Activated T-cell treated with anti-CD3 and anti-CD28 coated beads for 24 hours (primary cell): ENCODE measurements at places on chromosomes 16 and 17.

GRCh38 chr16:15775663-15776304, 81.0 kb downstream of the MYH11 start:
- DNase-seq, result no peak

DNA sequence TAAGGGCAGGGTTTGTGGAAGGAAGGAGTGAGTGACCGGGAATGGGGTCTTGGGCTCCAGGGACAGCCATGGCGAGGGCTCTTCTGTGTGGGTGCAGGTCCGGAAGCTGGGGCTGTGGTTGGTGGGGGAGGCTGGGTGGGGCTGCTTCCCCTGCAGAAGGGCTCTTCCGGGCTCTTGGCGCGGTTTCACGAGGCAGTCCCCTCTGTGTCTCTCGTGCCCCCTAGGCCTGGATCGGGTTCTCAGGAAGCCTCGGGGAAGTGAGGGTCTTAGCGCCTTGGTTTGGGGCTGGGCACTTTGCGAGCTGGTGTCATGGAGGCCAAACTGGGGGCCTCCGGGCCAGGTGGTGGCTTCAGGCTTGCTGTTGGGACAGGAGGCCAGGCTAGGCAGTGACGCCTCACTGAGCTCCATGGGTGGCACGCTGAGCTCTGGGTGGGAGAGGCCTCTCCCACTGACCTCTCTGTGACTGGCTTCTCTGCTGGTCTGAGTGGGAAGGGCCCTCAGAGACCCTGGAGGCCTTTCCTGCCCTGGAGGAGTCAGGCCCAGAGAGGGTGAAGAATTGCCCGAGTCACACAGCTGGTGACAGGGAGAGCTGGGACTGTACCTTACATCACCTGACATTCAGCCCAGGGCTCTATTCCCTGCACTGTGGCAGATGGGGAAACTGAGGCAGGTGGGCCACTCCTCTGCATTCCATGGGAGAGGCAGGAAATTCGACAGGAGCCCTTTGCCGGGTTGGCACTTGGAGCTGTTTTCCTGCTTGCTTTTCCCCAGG, 8.2 kb downstream of the ADCY7 start:
- DNase-seq, result no peak

- DNase-seq, result no peak
Observed at GRCh38 chr16:88886845-88887521, 20.5 kb upstream of the PABPN1L start.

GRCh38 chr16:89744813-89745212, 23.5 kb downstream of the ZNF276 start:
- DNase-seq, result no peak

- DNase-seq, result no peak
Observed at GRCh38 chr16:50925758-50926357, 184.0 kb downstream of the CYLD start.

- no peak for DNase-seq
Observed at GRCh38 chr17:29032857-29033197, 10.1 kb upstream of the PIPOX start.

DNA sequence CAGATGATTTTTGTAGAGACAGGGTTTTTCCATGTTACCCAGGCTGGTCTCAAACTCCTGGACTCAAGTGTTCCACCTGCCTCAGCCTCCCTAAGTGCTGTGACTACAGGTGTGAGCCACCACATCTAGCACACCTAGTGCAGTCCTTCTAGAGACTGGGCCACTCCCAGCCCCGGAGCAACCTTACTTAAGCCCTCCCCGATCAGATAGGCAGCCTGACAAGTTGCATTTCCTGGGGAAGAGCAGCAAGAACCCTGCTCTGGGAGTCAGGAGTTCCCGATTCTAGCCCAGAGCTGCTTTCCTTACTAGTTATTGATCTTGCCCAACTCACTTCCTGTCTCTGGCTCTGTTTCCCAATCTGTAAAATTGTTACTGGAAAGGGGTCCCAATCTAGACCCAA, 7.0 kb upstream of the NAGLU start:
- no peak for DNase-seq

- no peak for DNase-seq
Observed at GRCh38 chr16:88289968-88290401, 92.8 kb upstream of the ZNF469 start.

DNA sequence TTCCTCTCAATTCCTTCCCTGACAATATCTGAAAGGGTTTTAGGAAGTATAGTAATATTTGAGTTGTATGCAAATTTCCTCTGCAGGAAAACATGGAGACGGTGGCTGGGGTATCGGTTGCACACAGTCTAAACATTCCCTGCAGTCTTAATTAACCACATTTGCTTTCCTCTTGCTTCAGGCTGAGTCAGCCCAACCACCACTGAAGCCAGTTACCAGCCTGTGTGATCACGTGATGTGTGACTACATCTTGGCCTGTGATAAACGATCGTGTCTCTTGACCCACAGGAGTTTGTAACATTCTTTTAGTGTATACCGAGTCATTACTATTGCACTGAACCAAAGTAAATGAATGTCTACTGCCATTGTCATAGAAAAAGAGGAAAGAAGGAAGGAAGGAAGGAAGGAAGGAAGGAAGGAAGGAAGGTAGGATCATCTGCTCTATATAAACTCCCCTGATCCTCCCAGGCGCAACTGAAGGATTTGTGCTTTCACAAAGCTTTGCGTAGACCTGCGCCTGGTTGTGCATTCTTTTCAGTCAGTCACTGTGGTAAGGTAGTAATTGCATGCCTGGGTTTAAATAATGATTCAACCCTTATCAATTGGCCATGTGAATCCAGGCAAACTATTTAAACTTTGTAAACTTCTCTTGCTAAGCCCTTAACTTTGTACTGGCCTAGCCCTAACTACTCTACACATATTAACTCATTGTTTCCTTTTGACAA, 280.6 kb upstream of the SALL1 start:
- DNase-seq, result no peak

GRCh38 chr17:70268383-70268782, 99.1 kb downstream of the KCNJ2 start:
- no peak for DNase-seq

DNA sequence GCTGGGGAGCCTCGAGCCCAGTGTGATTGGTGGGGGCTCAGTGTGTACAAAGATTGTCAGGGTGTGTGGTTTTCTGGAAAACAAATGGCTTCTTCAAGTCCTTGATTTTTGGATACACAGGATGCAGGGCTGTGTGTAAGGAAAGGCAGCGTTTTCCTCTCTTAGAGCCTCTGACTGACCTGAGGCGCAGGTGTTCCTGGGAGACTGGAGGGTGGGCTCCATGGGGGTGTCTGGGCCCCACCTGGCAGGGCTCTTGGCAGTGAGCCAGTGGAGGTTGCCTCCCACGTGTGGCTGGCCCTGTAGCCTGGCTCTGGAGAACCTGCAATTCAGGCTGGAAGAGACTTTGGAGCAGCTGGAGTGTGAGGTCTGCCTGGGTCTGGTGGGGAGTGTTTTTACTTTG, 5.0 kb downstream of the FOXK2 start:
- DNase-seq, result no peak

DNA sequence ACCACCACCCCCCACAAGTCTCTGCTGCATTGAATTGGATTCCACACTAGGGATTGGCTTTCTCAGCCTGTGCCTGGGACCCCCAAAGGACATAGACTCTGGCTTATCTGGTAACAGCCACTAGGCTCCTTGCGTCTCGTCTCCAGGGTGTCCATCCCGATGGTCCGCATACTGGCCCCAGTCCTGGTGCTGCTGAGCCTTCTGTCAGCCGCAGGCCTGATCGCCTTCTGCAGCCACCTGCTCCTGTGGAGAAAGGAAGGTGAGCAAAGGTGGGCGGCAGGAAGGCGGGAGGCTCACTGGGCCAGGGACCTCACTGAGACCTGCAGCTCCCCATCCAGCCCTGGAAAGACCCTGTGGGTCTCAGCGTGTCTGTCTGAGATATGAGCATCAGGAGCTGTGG, 8.1 kb downstream of the CD300LG start:
- no peak for DNase-seq

DNA sequence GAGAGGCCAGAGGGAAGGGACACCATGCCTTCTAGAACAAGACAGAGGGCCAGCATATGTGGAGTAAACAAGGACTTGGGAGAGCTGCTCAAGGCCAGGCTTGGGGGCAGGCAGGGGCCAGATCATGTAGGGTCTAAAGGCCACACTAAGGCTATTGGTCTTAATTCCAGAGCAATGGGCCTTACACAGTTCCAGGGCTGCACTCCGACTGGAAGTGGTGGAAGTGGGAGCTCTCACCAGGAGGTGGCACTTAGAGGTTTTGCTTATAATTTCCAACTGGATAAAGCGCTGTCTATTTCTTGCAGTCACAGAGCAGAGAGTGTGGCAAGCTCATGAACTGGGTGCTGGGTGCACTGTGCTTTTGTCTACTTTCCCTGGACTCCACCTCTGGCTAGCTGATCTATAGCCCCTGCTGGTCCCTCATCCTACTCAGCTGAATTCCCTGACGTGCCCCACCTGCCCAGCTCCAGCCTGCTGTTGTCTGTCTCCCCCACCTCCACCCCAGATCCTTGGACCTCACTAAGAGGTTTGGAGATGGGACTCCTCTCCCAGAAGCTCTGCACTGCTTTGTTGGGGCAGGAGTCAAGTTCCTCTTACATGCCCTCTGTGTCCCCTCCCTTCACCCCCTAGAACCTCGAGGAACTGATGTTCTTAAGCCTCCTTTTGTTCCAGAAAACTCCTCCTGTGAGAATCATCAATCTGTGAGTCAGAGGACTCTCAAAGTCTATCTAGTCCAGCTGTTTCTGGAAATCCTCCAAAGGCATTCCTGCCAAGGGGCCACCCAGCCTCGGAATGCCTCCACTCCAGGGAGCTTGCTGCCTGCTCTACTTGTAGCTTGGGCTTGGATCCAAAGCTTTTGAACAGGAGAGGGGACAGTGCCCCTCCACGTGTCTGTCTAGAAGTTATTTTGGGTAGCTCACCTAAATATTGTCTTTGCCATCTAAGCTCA, 48.1 kb upstream of the KSR1 start:
- DNase-seq, result no peak

DNA sequence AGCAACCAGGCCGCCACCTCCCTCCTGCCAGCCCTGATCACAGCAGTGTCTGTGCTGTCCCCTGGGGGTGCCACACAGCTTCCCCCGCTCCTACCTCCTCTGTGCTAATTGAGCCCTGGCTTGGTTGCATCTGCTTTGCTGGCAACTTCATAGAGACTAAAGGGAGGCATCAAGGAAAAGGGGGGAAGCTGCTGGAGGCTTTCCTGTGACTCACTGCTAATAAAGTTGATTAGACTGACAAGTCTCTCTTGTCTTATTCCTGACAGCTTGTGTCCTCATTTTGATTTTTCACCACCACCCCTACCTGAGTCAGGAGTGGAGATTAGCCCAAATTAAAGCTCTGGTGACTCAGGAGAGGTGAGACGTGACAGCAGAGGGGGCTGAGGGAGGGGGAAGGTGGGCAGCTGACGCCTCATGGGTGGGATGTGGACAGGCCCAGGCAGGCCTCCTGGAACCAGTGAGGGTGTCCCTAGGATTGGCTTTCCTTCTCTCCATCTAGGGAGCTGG, 310.0 kb downstream of the CBLN1 start:
- DNase-seq, result no peak

DNA sequence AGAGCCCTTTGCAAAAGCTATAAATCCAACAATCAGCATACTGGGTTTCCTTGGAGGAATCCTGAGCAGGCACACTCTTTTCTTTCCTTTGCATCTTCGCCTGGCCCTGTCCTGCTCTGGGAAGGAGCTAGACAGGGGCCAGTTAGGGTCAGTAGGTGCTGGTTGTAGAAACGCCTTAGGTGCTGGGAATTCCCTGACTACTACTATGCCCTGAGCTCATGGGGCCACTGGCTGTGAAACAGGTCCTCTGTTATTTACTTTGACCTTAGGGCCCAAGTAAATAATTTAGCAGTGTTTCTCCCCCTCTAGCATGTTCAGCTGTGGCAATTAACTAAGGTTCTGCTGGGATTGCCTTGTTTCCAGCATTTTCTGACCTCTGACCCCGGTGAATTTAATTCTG, 15.8 kb upstream of the WSCD1 start:
- no peak for DNase-seq

DNA sequence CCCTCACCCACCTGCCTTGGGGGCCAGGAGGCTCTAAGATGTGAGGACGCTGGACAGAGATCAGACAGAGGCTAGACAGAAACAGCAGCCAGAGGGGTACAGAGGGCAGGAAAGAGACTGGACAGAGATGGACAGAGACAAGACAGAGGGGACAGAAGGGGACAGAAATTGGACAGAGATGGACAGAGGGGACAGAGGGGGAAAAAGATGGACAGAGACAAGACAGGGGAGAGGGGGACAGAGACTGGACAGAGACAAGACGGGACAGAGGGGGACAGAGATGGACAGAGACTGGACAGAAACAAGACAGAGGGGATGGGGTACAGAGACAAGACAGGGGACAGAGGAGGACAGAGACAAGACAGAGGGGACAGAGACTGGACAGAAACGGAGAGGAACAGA, 16.1 kb downstream of the UTS2R start:
- no peak for DNase-seq

DNA sequence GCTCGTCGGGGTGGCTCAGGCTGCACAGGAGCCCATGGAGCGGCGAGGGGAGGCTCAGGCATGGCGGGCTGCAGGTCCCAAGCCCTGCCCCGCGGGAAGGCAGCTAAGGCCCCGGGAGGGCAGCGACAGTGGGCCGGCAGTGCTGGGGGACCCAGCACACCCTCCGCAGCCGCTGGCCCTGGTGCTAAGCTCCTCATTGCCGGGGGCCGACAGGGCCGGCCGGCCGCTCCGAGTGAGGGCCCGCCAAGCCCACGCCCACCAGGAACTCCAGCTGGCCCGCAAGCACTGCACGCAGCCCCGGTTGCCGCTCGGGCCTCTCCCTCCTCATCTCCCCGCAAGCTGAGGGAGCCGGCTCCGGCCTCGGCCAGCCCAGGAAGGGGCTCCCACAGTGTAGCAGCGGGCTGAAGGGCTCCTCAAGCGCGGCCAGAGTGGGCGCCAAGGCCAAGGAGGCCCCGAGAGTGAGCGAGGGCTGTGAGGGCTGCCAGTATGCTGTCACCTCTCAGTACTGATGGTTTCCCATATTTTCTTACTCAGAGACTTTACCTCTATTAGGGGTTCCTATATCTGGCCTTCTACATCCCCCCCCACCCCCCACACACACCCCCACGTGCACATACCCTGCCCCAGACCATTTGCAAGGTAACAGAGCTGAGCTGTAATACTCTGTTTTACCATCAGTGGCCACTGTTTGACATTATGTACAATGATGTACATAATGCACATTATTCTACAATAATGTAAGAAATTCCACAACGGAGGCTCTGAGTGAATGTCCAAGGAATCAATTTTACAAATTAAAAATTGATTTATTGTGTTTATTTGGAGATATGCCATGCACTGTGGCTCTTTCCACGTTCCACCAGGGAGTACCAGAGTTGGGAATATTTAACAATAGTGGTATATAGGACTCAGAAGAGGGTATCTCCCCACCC, 3.7 kb upstream of the VAT1L start:
- DNase-seq, result no peak

GRCh38 chr16:67190448-67191399, 788 bp upstream of the EXOC3L1 start:
- no peak for DNase-seq

DNA sequence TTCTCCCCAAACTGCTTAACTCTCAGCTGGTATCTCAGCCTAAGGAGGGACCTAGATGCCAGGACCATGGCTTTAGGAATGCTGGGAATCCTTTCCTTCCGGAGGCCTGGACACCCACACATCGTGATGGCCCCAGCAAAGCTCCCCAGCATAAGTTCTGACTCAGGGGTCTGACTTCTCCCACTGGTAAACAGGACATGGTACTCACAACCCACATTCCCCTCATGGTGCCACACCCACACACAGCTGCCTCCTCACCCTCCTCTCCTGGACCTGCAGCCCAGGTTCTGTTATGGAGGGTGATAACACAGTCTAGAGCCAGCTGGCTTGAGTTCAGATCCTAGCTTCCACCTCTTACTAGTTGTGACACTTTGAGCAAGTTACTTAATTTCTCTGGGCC, 719 bp upstream of the RNF227 start:
- no peak for DNase-seq
